Effector memory CD8-positive, alpha-beta T cell (primary cell): ENCODE measurements at places on chromosomes 1 and 21.

GRCh38 chr1:199174336-199174735 lies 535.5 kb downstream of the PTPRC start:
- no peak for DNase-seq

DNA sequence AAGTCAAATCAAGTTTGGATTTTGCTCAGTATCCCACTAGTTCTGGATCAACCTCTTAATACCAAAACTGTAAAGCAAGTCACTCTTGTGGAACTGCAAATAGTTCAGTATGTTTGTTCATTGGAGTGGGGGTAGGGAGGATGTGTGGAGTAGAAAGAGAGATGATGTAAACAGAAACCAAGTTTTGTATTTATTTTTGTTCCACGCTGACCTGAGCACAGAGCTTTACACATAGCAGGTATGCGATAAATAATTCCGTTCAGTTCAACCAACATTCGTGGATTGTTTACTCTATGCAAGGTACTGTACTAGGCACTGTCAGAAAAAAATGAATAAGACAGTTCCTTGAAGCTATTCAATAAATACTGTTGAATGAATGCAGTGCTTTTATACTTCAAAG lies 4.5 kb upstream of the ZNF644 start:
- DNase-seq, result no peak

DNA sequence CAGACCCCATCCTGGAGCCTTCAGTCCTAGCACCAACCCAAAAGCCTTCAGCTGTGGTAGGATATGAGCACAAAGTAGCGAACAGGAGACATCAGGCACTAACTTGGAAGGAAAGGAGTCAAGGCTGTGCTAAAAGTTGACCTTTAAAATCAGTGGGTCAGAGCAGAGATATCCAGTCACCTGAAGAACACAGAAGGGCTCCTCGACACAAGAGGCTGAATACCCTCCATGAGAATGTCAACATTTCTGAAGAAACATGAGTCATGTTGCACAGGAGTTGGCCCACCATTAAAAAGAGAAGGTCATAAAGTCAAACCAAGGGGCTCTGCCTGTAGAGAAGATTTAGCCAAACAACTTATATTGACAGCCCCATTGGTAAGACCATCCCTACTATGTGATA lies 172.5 kb downstream of the PLPP3 start:
- no peak for DNase-seq

- no peak for DNase-seq
Observed at GRCh38 chr1:231800108-231800507, 173.5 kb downstream of the DISC1 start.

DNA sequence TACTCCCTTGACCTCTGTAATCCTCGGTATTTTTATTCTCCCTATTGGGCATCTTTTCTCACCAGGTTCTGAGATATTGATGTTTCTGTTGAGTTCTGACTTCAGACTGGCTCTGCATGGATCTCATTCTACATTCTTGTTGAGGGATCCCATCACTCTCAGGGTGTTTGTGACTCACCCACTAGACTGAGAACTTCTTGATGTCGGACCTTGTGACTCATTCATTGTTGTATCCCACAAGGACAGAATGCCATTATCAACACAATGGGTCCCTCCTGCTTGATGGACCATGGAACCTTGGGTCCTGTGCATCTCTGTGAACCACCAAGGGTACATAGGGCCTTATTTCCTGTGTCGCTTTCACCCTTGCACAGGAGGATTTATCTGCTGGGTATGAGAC lies 174.1 kb downstream of the PBX1 start:
- no peak for DNase-seq

GRCh38 chr1:36268981-36269380 lies 37.2 kb upstream of the SH3D21 start:
- no peak for DNase-seq

DNA sequence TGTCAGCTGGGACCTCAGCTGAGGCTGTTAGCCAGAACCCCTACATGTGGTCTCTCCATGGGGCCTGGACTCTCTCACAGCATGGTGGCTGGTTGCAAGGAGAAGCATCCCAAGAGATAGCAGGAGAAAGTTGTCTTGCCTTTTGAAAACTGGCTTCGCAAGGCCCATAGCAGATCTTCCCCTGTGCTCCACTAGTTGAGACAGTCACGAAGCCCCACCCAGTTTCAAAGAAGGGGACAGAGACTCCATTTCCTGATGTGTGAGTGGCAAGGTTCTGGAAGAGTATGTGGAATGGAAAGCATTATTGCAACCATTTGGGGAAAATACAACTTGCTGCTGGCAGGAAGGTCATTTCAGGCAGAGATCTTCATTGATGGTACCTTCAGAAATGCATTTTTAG lies 7.5 kb upstream of the CSRP1 start:
- no peak for DNase-seq

GRCh38 chr1:3688356-3689137 lies 36.2 kb downstream of the TP73 start:
- DNase-seq, result no peak

DNA sequence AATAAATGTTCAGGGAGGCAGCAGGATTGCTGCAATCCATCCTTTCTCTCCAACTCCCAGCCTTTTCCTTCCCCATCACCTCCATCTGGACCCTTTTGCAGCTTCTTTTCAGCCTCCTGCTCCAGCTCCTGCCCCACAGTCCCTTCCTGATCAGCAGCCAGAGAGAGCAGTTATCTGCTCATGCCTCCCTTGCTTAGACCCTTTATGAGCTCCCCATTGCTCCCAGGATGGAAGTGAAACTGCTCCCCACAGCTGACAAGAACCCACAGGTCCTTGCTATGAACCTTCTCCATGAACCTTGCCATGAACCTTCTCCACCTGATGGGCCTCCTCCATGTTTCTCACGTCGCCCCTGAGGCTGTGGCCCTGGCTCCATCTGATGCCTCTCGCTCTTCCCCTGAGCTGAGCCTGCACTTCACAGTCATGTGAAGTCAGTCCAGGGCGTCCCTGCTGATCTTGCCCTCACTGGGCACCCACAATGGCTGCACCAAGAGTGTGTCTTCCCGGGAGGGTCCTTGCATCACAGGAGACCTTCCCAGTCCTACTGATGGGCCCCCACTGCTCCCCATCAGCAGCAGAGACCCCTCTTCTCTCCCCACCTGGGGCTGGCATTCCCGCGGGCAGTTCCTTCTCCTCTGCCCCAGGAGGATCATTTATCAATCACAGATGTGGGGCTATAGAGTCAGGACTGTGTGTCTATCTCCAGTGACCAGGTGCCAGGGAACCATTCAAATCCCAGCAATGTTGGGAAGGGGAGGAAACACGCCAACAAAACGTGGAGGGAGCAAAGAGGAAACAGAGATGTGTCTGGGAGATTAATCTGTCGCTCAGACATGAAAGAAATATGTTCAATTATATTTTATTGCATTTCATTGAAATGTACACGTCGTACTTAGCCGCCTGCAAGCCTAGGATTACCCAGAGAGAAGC lies 73.1 kb downstream of the MATN1 start:
- no peak for DNase-seq

GRCh38 chr1:172322219-172323061 lies 98.0 kb upstream of the C1orf105 start:
- no peak for DNase-seq

DNA sequence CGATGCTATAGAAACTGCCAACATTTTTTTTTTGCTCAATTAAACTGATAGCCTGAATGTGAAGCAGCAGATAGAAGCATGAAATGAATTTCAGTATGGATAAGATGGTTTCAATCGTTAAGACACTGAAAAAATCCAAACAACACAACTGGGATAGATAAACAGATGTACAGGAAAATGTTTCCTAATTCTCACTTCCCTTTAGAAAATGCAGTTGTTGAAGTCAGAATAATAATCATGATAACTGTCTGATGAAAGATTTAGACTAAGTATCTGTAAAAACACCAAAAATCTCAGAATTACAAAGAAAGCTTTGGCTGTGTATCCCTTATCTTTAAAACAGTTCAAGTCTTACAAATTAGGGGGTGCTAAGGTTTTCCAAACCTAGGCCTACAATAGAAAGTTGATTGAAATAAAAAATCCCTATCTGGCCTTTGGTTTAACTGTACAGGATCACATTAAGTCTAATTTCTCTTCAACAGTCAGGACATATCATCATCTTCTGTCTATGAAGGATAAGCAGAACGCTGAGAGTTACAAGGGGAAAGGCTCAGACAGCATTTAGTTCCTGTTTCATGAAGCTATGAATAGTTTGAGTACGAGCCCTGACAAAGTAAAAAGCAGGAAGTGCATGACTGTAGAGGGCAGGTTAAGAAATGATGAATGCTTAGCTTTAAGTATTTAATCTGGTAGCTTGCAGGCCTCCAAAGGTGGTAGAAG lies 203.2 kb downstream of the APP start:
- DNase-seq, result no peak

DNA sequence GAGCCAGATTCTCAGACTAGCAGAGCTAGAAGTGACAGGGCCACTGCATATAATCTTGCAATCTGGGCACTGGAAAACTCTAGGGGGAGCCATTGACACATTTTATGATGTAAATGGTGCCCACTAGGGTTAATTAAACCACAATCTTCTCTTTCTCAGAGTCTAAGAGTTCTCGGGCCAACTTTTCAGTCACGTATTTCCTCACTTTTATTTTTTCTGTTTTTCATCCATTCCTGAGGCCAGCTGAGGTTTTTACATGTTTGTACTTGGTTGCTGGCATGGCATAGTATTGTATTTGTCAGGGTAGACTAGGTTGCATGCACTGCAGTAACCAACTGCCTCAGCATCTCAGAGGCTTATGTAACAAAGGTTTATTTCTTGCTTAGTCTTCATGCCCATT lies 138.2 kb downstream of the ZNF326 start:
- DNase-seq, result no peak

DNA sequence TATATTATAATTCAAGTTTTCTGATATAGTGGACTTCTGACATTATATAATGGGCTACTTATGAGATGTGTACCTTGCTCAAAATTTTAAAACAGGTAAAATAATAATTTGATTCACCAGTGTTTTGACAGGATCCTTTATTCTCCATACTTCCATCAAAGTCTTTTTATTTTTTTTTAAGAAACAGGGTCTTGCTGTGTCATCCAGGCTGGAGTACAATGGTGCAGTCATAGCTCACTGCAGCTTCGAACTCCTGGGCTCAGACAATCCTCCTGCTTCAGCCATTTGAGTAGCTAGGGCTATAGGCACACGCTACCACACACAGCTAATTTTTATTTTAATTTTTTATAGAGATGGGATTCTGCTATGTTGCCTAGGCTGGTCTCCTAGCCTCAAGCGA lies 129.4 kb downstream of the NRDC start:
- no peak for DNase-seq

DNA sequence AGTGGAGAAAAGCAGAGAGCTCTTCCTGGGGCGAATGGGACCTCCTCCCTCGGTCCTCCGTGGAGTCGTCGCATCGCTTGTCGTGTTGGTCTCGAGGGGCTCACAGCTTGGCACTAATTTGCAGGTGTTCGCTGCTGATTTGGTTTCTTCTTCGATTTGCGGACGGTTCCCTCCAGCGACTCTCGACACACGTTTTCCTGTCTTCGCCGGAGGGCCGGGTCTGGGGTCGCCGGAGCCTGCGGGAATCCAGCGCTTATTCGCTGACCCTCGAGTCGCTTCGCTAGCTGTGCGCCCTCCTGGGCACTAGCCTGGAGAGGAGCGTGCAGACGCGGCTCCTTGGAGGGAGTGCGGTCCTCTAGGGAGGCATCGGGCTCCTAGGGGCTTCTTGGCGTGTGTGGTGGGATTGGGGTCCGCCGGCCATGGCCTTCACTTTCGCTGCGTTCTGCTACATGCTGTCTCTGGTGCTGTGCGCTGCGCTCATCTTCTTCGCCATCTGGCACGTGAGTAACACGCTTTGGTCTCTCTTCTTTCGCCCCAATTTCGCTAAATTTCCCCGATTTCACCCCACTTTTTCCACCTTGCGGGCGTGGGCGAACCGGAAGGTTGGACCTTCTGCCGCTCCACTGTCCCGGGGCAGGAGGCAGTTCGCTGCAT lies 766 bp downstream of the CNIH3 start:
- DNase-seq, result no peak

DNA sequence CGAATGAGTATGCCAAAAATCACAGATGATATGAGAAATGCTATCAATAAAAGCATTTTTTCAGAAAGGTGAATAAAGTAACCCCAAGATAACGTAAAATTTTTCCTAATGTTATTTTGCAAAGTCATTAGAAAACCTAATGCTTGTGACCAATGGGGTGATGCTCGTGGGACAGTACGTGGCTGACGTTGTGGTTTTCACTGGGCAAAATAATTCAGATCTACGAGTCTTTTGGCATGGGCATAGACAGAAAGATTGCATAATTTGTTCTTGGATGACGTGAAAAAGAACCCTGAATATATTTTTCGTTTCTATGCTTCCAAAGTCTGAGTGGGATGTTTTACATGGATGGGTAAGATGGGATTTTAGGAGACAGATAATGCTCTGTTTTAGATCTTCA lies 71.0 kb downstream of the PBX1 start:
- no peak for DNase-seq

DNA sequence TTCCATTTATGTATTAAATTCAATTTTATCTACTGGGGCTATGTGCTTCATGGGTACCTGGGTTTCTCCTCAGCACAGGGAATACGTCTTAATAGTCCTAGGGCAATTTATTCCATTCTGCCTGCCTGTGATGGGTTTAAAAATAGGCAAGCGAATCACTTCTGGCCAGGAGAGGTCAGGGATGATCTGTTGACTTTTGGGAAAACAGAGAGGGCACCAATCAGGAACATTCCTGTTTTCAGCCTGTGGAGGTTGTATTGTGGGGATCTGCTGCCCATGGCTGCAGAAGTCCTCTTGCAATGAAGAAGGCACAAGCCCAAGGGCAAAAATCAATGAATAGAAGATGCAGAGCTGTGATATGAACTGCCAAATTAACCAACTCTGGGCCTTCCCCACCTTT lies 303.1 kb downstream of the CTH start:
- DNase-seq, result no peak

- DNase-seq, result no peak
Observed at GRCh38 chr1:108657356-108658080, 3.4 kb downstream of the HENMT1 start.

DNA sequence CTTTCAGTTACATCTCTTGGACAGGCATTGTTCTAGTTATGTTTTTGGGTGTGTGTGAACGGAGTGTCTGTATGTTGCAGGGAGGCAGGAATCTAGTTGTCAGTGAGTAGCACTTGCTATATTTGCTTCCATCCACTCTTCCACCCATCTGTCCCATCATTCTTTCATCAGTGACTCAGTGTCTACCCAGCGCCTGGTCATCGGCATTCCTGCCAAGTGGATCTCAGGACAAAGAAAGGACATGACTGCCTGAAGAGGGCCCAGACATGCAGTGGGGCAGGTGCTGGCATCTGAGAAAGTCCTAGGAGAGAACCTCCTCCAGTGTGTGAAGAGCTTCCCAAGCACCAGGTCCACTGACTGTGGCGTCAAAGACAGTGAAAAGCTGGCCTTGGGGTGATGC lies 27.3 kb upstream of the MAGOH start:
- DNase-seq, result no peak
